ENCODE measurements at places on chromosomes 13 and 19.

- no peak for DNase-seq
Measured at GRCh38 chr13:30115257-30115600, 192.1 kb downstream of the KATNAL1 start.

DNA sequence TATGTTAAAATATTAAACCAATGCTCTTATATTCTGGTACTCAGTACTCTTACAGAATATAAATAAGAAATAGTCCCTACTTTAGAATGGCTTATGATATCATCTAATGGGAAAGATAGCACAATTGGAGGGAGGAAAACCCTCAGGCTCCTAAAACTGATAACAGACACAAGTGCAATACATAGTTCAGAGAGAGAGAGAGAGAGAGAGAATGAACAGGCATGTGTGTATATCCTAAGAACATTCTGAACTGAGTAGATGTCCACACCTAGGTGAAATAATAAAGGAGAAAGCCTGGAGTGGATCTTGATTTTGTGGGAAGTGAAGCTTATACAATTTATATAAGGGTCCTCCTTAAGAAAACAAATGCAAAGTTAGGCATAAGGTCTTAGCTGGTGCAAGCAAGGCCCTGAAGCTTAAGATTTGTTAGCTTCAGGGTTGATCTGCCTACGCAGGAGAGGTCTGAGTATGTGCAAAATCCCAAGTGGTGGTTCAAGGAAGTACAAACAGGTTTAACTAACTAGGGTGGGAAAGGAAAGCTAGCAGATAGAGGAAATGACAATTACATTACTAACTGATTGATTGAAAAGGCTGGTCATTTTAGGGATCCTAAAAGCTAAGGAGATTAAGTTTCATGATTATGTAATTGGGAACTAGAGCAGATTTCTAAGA, 53.3 kb downstream of the SOX21 start:
- peak; percentile 42 for DNase-seq

GRCh38 chr13:101493541-101493940, 41.1 kb downstream of the ITGBL1 start:
- no peak for DNase-seq

DNA sequence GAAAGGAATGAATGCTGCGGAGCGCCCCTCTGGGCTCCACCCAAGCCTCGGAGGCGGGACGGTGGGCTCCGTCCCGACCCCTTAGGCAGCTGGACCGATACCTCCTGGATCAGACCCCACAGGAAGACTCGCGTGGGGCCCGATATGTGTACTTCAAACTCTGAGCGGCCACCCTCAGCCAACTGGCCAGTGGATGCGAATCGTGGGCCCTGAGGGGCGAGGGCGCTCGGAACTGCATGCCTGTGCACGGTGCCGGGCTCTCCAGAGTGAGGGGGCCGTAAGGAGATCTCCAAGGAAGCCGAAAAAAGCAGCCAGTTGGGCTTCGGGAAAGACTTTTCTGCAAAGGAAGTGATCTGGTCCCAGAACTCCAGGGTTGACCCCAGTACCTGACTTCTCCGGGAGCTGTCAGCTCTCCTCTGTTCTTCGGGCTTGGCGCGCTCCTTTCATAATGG, 8.6 kb downstream of the PDX1 start:
- no peak for DNase-seq

DNA sequence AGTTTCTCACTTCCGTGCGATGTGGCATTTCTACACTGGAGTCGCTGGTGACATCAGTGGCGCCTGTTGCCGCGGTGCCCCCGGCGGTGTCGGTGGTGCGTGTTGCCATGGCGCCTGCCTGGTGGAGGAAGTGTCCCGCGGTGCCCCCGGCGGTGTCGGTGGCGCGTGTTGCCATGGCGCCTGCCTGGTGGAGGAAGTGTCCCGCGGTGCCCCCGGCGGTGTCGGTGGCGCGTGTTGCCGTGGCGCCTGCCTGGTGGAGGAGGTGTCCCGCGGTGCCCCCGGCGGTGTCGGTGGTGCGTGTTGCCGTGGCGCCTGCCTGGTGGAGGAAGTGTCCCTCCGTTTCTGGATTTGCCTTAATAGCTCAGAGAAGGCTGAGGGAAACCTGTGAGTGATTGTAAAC, 127.6 kb downstream of the KDM4B start:
- DNase-seq, result no peak
